Right lung (tissue), 10 donors: ENCODE measurements at places on chromosomes 16 and 17. TPM values are rescaled to one million over a fixed set of nuclear protein-coding genes. Genes with fewer than 3 reads are reported as not detected.

GRCh38 chr16:20023190-20023589 is 50.5 kb downstream of the GPR139 start:
- peak; percentile 17 for DNase-seq

- no peak for DNase-seq
Measured at GRCh38 chr16:27181019-27181790, 22.1 kb upstream of the KDM8 start.

GRCh38 chr16:76265434-76266045 is 11.7 kb upstream of the CNTNAP4 start:
- DNase-seq = no peak

GRCh38 chr17:64176556-64176955 is 46.6 kb upstream of the ERN1 start:
- DNase-seq = no peak

DNA sequence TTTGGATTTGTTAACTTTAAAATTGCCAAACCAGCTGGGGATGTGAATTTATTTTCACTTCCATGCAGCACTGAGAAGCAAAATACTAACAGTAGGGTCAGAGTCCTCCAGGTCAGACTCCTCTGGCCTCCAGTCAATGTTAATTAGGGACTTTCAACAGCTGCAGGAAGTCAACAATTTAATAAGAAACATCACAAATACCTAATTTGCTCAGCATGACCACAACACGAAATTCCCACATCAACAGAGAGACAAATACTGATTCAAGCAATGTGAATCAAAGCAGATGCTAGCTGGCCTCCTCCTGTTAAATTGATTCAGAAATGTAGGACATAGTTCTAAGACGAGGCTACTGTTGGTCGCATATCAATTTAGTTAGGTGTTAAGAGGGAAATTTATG is 111.7 kb downstream of the ABCA8 start:
- DNase-seq = no peak

DNA sequence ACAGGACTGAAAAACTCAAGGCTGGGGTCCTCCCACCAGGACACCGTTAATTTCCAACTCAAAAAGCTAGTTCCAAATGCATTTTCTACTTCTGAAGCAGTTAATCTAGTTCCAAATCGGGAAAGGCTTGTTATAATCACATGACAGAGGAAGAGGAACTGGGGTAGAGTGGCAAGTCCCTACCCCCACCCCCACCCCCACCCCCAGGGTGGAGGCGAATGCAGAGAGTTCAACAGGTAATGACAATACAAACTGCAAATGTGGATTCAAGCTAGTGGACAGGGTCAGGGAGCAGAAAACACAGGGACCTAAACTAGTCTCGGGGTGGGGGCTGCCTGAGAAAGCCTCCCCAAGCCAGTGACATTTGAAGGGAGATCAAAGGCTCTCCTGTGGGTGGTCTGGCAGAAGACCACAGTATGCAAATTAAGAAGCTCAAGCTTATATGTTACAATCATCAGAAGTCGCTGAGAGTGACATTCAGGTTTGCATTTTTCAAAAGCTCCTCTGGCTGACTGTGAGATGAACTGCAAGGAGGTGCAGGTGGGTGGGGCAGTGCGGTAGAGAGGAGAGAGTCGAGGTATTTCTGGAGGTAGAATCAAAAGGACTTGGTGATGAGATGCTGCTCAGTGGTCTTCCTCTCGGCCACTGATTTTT is 56.4 kb upstream of the SLC25A19 start:
- no peak for DNase-seq

- no peak for DNase-seq
Measured at GRCh38 chr17:47871048-47871447, 20.1 kb upstream of the SP6 start.

- no peak for DNase-seq
Measured at GRCh38 chr17:36627101-36627500, 25.7 kb downstream of the MRM1 start.

DNA sequence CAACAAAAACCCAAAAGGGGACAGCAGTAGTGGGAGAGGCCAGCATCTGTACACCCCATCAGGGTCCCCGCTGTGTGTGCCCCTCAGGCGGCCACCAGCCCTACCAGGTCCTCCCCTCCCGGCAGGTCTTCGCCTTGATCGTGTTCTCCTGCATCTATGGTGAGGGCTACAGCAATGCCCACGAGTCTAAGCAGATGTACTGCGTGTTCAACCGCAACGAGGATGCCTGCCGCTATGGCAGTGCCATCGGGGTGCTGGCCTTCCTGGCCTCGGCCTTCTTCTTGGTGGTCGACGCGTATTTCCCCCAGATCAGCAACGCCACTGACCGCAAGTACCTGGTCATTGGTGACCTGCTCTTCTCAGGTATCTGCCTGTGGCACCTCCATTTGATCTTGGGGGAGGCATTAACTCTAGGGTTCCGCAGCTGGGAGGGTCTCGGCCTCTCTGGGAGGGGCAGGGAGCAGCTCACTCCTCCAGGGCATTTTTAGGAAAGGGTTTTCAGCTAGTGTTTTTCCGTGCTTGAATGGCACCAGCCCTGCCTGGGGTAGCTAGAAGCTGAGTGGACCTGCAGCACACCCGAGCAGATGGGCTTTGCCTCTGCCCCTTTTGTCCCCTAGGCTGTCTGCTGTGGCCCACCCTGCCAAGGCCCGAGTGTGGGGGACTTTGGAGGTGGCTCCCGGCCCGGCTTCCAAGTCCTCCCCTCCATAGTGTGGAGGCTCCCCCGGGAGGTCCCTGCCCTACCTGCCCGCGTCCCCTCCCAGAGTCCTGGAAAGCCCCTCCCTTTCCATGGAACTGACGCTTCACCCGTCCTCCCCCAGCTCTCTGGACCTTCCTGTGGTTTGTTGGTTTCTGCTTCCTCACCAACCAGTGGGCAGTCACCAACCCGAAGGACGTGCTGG is 2.6 kb downstream of the SYNGR2 start:
- no peak for DNase-seq

DNA sequence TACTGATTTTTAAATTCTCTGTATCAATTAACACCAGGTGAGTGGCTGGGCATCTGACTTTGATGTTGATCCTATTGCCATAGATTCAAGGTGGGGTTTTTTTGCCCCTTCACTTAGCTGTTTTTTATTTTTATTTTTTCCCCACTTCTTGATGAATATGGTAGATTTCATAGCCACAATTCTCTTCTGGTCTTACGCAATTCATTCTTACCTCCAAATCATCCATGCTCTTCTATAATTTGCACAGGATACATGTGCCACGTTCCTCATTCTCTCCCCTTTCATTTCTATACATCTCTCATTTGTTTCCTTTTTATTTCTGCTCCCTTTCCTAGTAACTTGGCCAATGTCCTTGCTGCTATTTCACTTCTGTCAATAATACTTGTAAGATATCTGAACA is 14.9 kb upstream of the HS3ST4 start:
- no peak for DNase-seq

DNA sequence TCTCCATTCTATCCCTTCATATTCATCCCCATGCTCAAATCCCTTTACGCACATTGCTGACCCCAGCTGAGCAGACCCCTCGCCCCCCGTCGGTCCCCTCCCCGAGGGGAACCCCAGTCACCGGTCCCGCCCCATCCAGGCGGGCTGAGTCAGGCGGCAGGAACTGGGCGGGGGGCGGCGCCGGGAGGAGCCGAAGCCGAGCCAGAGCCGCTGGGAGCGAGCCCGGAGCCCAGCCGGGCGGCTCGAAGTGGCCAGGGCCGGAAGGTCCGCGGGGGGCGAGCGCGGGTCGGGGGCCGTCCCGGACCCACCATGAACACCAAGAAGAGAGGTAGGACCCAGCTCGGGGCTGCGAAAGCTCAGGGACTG is 8.6 kb downstream of the RIPOR1 start:
- DNase-seq = peak; percentile 63

- DNase-seq = no peak
Measured at GRCh38 chr17:10429421-10430045, 7.8 kb upstream of the MYH8 start.

GRCh38 chr16:7547736-7548135 is 215.1 kb downstream of the RBFOX1 start:
- DNase-seq = no peak

DNA sequence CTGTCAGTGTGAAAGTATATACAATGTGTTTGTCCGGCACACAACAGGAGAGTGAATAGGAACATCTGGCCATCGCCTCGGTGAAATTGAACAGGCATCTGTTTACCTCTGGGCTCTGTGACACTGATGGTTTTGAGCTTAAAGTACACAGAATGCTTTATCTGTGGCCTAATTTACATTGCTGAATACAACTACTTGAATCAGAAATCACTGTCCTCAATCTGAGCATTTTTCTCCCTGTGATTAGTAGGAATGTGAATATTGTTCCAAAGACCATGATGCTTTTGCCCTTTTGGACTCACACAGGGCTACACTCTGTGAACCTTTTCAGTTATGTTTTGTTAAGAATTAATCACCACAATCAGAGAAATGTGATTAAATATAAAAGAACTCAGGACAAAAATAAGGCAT is 323.0 kb upstream of the TBX2 start:
- no peak for DNase-seq

DNA sequence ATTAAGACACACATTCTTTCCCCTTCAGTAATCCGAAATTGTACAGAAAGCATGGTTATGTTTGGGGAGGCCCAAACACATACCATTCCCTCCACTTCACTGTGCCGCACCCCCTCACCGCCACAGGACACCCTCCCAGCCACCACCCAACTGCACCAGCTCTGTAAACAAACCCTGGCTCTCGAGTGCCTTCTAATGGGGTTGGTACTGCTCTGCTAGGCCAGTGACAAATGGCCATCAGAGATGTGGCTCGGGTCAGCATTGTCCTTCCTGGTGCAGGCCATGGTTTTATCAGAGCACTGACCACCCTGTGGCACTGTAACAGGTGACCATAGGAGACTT is 24.0 kb upstream of the SREBF1 start:
- DNase-seq = no peak

The FBXW10B gene
- polyA plus RNA-seq = 1.1 TPM

The OTOP3 gene
- polyA plus RNA-seq = not detected

The IRF8 gene
- 12.6 TPM for polyA plus RNA-seq

The CNGB1 gene
- 0.04 TPM for polyA plus RNA-seq

The CCL17 gene
- not detected for polyA plus RNA-seq

The KCNH6 gene
- polyA plus RNA-seq = 1.4 TPM
